Activated T-cell treated with anti-CD3 and anti-CD28 coated beads for 1 hour (primary cell): ENCODE measurements at places on chromosomes 11 and 22.
A peak's percentile ranks its signal among the peaks of the same experiment; 100 is the strongest.

GRCh38 chr11:64854534-64855502 is 10.4 kb upstream of the CDC42BPG start:
- DNase-seq: no peak

GRCh38 chr22:31631436-31631835 is 30.6 kb downstream of the PISD start:
- no peak for DNase-seq

DNA sequence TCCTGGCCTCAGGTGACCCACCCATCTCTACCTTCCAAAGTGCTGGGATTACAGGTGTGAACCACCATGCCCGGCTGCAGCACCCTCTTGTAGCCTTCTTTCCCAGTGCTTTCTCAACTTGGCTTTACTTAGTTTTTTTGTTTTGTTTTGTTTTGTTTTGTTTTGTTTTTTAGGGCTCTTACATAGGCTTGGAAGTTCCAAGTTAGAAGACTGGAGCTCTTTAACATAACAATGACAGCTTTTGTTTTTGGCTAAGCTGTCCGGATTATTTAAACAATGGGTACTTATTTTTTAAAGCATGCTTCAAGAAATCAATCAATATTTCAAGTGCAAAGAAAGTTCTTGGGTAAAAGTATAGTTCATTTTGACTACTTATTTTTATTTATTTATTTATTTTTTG is 25.9 kb downstream of the KMT2A start:
- no peak for DNase-seq

GRCh38 chr22:23522623-23523251 is 57.4 kb downstream of the IGLL1 start:
- no peak for DNase-seq

DNA sequence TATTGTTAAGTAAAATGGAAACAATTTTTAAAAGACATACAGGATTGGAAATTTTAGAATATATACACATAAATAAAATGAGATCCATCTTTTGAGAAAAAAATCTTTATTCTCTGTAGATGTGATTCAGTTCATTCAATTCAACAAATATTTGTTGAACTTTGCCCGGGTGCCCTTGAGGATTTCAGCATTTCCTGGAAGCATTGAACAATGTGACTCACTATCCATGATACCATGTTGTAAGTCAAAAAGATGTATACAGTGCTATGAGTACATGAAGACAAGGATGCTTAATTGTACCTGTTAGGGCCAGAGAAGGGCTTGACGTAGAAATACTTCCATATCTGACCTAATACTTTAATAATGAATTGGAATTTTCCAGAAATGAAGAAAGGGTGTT is 353.7 kb downstream of the METTL15 start:
- DNase-seq: no peak

DNA sequence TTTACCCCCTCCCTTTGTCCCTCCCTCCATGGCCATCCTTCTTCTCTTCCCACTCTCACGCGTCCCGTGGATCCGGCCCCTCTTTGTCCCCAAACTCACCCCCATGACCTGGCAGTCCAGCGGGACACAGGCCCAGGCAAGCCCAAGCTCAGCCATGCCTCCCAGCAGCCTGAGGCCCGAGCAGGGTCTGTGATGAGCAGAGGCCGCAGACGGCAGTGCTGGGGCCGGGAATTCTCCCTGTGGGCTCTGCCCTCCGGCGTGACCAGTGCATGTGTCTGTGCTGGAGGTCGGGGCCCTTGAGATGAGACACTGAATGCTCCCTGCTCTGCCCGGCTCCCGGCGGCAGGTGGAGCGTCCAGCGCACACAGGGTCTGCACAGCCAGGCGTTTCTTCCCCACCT is 237.9 kb downstream of the BRD1 start:
- no peak for DNase-seq

DNA sequence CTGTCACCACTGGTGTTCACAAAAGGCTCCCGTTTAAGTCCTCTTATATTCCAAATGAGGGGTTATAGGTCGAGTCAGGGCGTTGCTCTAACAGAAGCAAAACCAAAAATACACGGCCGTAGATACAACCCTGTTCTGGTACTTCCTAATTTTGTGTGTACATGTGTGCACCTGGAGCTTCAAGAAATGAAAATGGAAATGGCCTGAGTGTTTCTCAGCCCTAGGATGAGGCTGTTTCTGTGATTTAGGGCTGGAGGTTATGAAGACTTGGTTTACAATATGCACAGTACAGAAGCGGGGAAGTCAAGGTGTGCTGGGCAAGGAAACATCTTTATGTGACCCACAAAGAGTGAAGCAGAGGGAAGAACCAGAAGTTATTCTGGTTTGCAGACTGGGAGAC is 110.4 kb upstream of the OR4B1 start:
- no peak for DNase-seq

DNA sequence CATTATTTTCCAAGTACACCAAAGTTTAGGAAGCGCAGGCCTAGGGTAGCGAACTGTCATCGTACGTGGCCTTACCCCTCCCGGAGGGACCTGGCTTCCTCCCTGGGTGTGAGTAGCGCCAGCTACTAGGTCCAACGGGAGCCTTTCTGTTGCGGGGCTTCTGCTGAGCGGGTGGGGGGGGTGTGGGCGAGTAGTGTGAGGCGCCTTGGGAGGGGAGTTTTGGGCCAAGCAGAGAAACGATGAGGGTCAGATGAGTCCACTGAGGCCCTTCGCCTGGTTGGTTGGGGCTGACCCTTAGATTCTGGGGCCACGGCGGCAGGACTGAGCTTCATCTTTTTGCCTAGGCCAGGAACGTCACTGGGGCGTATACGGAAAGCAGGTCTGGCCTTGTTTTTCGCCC is 868 bp downstream of the TEF start:
- no peak for DNase-seq

GRCh38 chr11:69920345-69921127 is 101.3 kb upstream of the FGF3 start:
- no peak for DNase-seq

DNA sequence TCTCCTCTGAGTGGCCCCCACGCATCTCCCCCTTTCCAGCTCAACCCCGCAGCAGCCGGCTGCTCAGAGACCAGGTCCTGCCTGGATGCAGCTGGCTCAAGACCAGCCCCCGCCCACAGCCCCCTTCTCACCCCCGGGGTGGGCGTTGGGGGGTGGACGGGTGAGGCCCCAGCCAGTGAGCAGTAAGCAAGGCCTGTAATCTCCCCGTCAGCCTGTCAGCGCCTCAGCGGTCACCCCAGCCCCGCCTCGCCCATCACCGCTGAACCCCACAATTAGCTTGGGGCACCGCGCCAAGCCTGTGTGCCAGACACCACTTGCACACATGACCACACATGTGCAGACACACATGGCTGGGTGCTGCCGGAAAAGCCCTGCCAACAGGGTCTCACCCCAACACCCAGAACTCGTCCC is 5.9 kb downstream of the PLXNB2 start:
- no peak for DNase-seq

DNA sequence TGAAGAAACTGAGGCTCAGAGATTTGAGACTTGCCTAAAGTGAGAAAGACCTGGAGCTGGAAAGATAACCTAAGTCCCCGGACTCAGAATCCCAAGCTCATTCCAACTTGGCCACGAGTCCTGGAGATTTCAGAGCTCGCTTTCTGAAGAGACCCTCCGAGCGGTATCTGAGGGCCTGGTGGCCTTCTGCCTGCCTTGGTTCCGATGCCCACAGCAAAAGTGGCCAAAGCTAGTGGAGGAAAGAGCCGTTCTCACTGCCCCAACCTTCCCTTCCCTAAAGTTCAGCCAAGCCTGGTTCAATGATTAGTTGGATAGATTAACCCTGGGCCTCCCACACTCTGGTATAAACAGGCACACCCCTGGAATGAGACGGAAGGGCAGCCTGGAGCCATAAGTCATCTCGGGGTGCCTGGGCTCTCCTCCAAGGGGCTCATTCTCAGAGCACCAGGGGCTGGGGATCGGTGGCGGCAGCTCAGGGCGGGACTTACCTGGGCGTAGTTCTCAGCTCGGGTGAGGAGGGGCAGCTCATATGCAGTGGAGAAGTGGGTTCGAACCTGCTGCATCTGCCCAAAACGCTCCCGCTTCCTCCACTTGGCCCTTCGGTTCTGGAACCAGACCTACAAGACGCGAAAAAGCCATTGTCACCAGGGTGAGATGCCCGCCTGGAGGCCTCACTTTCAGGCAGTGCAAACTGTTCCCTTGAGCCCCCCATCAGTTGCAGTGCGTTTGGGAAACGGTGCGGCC is 42.8 kb downstream of the ALX4 start:
- no peak for DNase-seq

DNA sequence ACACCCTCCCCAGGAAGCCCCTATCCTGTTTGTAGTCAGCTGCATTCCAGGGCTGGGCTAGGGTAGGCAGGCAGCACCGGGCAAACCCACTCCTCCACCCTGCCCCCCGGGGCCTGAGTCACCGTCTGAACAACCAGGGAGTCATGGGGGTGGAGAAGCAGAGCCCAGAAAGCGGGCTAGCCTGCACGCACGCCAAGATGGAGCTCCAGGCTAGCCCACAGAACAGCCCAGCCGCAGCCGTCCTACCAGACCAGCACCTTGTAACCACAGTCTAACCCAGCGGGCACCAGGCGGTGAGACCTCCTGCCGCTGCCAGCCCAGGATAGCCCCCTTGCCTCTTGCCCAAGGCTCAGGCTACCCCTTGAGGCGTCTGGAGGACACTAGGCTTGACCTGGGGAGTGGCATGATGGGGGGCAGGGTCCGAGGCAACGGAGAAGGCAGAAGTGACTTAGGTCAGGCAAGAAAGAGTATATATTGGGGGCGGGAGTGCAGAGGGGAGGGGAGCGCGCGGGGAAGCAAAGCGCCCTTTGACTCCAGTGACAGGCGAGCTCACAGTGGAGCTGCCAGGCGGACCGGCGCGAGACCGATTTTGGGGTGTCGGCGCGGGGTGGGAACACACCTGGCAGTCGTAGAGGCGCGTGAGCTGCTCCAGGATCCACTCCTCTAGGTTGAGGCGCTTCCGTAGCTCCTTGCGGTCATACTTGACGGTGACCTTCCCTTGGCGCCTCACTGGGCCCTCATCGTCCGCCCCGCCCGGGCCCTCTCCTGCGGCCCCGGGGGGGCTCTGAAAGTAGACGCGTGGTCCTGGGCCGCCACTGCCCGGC is 734 bp downstream of the PPP1R14B start:
- peak; percentile 53 for DNase-seq

DNA sequence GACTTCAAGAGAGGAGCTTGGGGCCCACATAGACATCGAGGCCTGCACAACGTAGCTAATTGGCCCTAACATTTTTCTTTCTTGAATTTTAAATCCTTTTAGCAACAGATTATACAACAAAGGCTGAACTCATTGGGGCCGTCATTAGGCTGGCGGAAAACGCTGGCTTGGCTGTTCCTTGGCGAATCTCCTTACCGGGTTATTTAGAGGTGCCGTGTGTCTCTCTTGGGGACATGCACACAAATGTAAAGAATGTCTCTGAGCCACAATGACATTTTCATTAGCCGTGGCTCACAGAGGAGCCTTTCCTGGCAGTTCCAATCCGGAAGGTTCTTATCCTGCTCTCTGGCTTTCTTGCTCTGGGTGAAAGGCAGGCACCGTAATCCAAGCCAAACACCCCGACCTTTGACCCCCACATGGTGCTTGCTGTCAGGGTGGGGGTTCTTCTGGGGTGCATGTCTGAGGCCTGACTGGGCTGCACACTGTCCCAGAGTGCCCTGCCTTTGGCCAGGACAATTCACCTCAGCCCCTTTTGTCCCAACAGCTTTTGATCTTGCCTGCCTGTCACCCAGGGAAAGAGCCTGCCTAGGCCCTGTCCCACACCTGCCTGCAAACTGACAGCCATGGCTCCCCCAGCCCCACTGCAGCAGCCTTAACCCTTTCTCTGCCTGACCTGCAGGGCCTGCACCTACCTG is 9.2 kb upstream of the FGF3 start:
- DNase-seq: no peak

DNA sequence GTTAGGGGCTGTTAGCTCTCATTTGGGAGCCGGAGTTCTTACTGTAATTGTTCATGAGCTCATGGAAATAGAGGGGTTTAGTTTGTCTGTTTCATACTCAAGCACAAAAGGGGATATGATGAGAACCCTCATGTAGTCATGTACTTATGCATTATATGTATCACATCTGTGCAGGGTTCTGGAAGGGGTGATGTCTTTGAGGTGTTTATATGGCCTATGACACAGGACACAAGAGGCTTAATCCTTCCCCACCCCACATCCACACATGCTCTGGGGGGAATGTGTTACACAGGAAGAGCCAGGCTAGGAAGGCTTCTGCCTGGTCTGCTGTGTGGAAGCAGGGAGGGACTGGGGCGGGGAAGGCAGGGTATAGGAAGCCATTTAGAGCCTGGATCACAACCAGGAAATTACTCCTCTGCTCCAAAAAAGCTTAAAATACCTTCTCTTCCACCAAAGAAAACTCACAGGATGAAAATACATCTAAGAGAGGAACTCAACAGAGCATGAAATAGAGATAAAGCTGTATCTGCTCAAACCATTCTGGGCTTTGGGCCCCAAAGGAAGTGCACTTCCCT is 316.1 kb downstream of the TMEM135 start:
- DNase-seq: no peak

DNA sequence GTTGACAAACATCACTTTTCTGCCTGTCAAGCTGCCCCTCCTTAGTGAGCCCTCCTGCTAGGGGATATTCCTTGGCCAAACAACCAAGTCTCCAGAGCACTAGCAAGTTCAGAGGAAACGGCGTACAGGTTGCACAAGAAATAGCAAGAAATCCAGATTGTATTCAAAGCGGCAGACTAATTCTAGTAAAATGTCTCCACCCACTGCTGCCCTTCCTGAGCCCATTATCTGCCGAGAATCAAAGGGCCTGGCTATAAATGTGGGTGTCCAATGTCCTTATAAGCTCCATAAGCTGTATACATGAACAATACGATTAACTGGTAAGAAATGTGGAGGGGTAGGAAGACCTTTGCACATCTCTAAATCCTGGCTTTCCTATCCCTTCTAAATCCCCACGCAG is 44.0 kb upstream of the AKIP1 start:
- no peak for DNase-seq

DNA sequence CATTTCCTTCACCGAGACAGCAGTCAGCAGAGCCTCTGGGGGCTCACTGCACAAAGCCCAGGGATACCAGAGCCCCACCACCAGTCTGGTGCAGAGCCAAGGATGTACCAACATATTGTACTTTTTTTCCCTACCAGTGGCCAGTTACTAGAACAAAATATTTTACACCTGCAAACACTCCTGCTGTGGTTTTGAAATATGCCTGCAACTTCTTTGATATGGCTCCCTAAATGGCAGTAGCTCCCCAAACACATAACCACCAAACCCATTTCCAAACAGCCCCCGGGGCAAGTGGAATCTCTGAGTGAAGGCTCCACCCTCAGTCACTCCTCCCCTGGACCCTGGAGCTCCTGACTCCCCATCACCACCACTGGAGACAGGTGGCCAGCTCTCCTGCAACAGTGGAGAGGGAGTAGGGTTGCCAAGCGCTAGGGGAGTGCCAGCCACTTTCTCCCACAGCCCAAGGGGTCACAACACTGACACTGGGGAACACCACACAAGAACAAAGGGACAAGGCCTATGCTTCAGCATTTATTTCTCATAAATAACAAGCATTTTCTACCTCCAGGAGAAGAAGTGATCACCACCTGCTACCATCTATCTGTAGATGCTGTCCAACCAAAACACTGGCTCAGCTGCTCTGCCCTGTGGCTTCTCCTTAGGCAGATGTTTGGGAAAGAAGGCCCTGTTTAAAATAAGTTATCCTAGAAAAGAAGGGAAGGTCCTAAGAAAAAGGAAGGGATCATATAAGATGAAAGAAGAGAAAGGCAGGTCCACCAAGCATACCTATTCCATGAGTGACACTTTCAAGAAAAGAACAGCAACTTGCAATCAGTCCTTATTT is 15.1 kb downstream of the DGCR2 start:
- no peak for DNase-seq
